RPMI8226 (cell line): ENCODE measurements at places on chromosomes 4 and X.

DNA sequence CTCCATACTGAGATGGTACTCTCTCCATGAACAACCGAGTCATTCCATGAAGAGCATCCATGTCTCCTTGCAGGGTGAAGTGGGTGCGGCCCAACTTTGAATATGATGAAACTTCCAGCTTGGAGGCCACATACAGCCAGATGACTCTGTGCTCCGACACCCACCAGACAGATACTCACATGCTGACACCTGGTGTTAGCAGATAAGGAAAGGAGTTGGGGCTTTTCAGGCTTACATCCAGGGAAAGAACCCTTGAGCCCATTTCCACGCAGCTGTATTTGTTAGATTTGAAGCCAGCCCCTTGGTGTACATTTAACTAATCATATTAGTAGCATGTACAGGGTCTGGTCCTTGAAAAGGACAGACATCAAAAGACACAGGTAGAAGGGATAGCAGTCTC lies 62.1 kb upstream of the PRRG3 start:
- DNase-seq, result no peak

GRCh38 chr4:36303426-36304137 lies 22.2 kb downstream of the DTHD1 start:
- no peak for DNase-seq

DNA sequence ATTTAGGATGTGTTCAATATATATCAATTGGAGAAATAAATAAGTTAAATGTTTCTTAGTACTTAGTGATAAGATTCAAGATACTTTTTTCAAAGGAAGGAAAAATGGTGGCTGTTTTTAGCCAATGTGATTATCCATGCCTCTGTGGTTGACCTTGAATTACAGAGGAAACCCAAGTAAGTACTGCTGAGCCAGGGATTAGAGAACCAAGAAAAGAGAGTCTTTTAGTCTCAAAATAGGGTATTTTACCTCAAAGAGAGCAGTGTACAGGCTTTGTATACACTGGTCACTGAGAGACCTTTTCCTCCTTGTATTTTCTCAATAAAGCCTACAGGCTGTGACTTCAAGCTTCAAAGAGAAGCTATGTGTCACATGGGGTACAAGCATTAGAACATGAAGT lies 1075.3 kb downstream of the ADGRL3 start:
- no peak for DNase-seq

- no peak for DNase-seq
Observed at GRCh38 chr4:57124145-57124544, 14.0 kb upstream of the IGFBP7 start.

DNA sequence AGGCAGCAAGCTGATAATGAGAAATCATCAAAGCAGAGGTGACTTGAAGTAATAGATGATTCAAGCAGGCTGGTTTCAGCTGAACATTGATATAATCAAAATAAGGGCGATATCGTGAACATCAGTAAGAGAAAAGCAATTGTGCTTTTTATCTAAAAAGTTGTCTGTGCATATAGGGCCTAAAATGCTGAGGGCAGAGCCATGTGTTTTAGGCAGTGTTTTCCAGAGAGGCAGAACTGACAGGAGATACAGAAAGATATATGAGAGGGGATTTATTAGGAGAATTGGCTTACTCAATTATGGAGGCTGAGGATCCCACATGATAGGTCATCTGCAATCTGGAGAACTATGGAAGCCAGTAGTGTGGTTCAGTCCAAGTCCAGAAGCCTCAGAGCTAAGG lies 136.5 kb upstream of the NPY2R start:
- DNase-seq, result no peak

GRCh38 chrX:23287191-23287725 lies 47.4 kb upstream of the PTCHD1 start:
- DNase-seq, result no peak

DNA sequence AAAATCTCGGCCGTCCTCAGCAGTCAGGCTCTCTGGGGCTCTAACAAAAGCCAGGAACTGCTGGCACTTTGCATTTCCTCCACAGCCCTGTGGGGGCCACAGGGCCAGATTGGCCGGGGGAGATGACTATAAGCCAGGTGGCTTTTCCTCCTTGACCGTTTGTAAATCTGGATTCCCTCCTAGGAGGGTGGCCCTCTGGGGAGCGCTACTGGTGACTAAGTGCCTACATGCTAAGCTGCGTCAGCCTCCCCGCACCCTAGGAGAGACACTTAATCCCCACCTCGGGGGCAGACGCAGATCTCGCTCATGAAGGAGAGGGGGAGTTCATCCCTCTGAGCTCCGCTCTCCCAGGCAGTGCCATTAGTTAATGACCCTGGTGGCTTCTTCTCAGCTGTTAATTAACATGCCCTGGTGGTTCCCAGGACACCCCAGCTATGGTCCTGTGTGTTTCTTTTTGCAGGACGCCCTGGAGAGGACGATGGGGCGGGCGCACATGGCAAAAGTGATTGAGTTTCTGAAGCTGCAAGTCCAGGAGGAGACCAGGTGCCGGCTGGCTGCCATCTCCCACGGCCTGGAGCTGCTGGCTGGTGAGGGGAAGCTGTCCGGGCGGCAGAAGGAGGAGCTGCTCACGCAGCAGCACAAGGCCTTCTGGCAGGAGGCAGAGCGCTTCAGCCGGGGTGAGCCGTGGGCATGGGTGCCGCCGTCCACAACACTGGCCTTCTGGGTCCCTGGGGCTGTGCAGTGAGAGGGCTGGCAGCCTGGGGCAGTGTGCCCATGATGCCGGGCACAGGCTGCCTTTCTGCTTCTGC lies 41.6 kb downstream of the EVC start:
- DNase-seq, result no peak

DNA sequence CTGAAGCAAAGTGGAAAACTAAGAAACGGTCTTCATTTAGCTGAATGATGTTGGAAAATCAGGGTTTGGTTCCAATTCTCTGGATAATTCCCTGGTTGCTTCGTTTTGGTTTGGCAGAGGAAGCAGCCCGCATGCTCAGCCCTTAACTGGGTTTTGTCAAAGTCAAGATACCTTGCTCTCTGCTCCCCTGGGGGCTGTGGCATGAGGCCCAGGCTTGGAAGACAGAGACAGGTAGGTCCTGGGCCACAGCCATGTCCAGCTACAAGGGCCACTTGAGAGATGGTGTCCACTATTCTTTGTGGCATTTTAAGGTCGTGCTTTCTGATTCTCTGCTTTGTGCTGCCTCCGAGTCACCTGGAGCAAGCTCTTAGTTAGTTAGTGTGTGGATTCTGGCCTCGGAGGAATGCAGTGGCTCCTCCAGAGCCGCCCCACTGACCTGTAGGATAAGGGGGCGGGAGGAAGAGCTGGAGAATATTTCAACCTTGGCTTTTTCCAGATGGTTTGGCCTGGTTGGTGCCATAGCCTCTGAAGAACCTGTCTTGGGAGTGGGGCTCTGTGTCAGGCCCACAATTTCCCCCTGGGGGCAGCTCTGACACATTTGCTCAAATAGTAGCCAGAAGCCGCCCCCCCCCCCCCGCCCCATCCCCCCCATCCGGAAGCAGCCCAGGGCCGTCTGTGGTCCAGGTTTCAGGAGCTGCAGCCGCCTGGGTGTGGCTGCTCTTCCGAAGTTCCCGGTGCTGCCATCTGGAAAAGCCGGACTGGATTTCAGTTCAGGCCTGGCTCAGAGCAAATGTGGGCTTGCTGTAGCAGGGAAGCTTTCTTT lies 147.1 kb downstream of the NHS start:
- DNase-seq, result peak; percentile 13

DNA sequence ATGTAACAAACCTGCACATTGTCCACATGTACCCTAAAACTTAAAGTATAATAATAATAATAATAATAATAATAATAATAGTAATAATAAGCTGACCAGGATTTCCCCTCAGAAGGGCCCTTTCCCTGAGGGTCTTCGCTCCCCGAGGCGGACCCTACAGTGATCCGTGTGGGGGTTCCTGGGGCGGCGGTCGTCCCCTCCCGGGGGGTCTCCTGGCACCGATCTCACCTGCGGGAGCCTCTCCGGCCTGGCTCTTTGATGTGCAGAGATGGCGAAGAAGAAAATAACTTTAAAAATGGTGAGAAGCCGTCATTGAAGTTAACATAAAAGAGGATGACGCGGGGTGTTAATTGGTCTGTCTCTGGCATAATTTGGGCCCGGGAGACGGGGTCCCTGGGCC lies 48.2 kb upstream of the PPP2R3B start:
- DNase-seq, result no peak

DNA sequence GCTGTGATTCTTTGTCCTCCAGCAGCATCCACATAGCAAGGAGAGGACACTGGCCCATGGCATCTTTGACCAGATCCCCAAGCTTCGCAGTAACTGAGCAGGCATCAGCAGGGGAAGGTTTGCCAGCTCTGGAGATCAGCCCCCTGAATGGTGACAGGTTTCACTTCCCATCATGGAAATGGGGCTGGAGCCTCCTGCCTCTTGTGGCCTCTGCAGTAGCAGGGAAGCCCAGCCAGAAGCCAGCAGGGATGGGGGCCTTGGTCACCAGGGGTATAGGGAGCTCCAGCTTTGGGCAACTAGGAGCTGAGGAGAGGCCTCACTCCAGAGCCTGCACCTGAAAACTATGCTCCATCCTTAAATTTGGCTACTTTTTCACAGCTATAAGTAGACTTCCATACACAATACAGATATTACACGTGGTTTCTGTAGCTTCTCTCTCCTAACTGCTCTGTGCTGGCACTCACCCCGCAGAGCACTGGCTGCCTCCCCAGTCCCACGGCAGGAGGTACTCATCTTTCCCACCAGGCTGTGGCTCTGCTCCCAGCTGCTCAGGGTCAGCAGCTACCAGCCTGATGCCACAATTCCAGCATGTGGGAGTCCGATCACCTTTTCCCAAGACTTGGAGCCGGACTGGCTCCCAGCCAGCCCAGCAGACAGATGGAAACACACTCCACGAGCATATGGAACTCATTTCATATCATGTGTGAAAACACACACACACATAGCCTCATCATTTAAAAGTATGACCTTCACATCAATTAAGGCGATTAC lies 2.8 kb downstream of the TMEM271 start:
- DNase-seq, result no peak

DNA sequence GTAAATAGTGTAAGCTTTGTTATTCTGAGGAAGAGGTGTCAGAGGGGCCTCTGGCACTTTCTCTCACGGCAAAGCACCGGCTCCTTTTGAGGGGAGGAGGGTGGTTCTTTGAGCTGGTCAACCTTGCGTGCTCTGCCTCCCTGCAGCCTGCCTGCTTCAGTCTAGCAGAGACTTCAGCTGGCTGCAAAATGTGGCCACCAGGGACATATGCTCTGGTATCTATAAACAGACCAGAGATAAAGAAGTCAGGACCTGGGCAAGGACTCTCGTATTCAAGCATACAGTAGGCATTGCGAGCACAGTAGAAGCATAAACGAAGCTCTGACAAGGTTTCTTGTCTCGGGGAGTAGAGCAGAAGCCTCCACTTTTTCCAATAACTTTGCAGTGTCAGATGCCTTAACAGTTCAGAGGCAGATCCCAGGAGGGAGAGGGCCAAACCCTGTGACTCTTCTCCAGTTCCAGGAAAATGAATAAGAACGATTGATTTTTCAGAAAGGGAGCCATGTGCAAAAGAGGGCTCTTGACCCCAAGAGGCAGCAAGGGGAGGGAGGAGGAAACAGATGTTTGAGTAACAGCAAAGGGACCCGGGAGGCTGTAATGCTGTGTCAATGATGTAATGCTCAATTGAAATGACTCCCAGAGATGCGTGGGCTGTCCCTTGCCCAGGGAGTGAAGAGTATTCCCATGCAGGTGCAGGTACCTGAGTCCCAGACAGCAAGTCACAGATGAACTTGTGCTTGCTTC lies 57.9 kb upstream of the TEX13D start:
- no peak for DNase-seq

- DNase-seq, result no peak
Observed at GRCh38 chr4:138298866-138299265, 56.7 kb upstream of the SLC7A11 start.

DNA sequence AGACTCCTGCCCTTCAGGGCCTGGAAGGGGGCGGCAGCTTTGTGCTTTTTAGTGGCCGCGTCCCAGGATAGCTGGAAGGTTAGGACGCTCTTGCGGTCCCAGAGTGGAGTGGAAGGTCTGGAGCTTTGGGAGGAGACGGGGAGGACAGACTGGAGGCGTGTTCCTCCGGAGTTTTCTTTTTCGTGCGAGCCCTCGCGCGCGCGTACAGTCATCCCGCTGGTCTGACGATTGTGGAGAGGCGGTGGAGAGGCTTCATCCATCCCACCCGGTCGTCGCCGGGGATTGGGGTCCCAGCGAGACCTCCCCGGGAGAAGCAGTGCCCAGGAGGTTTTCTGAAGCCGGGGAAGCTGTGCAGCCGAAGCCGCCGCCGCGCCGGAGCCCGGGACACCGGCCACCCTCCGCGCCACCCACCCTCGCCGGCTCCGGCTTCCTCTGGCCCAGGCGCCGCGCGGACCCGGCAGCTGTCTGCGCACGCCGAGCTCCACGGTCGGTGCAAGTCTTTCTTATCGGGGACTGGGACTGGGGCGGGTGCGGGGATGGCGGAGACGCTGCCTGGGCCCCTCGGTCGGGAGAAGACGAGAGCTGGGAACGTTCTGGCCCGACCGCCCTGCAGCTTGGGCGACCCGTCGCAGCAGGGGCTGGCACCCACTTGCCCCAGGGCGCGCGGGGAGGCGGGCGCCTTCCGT lies at the start of gene EDNRA:
Gene EDNRA, plus strand, starts transcription at position 207 of the 686 bp plus-strand sequence. CDS start 4,585 bp downstream, outside the sequence.
- DNase-seq, result no peak

- no peak for DNase-seq
Observed at GRCh38 chr4:164357957-164358356, 396.0 kb upstream of the SMIM31 start.

GRCh38 chrX:119945481-119945880 lies 1.9 kb upstream of the NKAP start:
- DNase-seq, result no peak

DNA sequence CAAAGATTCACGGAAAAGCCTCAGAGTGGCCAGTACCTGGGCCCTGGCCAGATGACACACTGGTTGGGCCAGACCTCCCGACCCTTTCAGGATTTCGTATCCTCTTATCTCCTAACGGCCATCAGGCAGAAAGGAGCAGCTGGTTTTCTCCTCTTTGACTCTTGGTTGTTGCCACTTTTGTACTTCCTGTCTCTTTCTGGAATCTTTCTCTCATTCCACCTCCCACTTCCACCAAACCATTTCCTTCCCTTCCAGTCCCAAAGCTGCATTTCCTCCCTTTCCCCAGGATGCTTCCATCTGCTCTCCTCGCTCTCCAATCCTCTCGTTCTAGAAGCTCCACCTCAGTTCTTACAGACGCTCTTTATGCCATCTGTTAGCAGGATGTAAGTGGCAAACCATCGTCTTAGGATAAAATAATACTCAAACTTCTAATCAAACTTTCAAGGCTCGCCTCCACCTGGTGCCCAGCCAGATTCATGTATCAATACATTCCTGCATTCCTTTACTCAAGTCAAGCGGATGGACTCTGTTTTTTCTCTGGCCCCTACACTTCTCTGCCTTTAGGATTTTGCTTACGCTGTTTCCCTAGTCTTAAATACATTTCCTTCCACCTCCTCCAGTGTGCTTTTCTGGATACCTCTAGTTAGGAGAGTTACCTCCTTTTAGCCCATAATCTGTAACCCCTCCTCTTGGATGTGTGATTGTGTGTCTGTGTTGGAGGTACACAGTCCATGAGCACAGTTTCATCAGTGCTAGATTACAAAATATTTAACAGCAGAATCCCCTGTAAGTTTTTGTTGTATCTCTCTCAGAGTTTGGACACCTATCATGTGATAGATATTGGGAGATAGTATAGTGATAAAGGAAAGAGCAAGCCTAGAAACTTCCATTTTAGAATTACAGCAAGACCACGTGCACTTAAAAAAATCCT lies 70.4 kb downstream of the LDB2 start:
- no peak for DNase-seq

GRCh38 chr4:157096439-157096838 lies 20.5 kb downstream of the GLRB start:
- DNase-seq, result no peak

GRCh38 chr4:101981756-101982155 lies 191.2 kb downstream of the BANK1 start:
- no peak for DNase-seq

- no peak for DNase-seq
Observed at GRCh38 chrX:44162964-44163475, 180.5 kb downstream of the EFHC2 start.

- DNase-seq, result no peak
Observed at GRCh38 chr4:153755186-153755585, 4.6 kb downstream of the RNF175 start.
